ENCODE measurements at places on chromosomes 12 and 14. TPM values are rescaled to one million over a fixed set of nuclear protein-coding genes. Genes with fewer than 3 reads are reported as not detected.

GRCh38 chr12:121806009-121806545 lies 2.3 kb downstream of the SETD1B start:
- DNase-seq, result no peak

FGD6 gene
- 16.9 TPM for total RNA-seq

GRCh38 chr12:22029991-22030390 lies 16.0 kb upstream of the CMAS start:
- no peak for DNase-seq

DNA sequence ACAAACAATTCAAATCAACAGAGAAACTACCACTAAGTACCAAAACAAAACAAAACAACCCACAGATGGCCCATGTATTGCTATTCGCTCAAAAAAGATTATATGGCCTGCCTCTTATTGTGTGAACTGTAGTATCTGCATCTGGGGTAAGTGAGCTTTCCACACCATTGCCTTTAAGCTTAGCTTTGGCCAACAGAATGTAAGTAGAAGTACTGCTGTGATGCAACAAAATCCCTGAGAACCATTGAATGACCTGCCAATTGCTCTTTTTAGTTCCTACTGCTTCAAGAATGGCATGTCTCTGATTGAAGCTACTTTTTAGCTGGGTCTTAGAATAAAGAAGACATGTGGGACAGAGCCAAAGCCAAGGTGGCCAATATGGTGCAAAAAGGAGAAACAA lies 32.5 kb downstream of the PPFIA2 start:
- DNase-seq, result no peak

- no peak for DNase-seq
Observed at GRCh38 chr12:106831699-106832098, 57.2 kb downstream of the RIC8B start.

ERP27 gene
- total RNA-seq, result 0.31 TPM

DNA sequence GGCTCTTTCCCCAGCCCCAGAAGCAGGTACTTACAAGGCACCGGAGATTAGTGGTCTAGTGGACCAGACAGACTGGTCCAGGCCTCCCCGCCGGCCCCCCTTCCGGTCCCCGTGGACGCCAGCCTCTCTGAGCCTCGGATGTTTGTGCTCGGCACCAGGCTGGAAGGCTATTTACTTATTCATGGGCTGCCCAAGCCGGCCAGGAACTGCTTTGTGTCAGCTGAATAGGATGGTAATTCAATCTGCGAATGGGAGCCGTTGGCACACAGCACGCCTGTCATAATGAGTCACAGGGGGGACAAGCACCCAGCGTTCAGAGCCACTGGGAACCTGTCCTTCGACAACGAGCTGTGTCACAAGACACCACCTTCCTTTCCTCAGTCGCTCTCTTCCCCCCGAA lies 82.3 kb downstream of the RIMBP2 start:
- DNase-seq, result no peak

- DNase-seq, result no peak
Observed at GRCh38 chr14:30990770-30991169, 34.7 kb upstream of the AP4S1 start.

- no peak for DNase-seq
Observed at GRCh38 chr14:95123891-95124579, 33.3 kb downstream of the DICER1 start.

ST8SIA1 gene
- total RNA-seq, result 3.3 TPM

DNA sequence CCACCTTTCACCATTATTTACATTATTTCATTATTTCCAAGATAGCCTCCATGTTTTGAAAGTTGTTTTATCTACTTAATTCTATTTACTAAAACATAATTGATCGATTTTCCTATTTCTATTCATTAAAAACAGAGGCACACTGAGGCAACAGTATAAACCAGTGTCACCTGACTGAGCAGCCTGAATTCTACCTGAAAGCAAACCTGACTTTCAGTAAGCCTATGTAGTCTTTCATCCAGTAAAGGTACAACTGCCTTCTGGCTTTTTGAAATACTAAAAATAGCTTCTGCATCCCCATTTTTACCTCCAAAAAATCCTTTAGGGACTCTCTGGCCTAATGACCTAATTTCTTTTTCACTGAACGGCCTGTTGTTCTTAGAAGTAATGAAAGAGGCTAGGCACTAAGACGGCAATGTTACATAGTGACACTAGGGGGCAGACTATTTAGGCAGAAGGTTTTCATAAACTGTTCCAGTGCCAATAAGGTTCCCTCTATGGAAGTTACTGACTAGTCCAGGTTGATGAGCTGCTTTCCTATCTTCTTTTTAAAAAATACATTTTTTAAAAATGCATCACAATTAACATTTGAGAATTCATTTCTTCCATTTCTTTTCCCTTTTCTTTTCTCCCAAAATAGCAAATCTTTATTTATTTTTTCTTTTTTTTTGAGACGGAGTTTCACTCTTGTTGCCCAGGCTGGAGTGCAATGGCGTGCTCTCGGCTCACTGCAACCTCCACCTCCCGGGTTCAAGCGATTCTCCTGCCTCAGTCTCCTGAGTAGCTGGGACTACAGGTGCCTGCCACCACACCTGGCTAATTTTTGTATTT lies 17.5 kb downstream of the ANAPC5 start:
- DNase-seq, result no peak

DNA sequence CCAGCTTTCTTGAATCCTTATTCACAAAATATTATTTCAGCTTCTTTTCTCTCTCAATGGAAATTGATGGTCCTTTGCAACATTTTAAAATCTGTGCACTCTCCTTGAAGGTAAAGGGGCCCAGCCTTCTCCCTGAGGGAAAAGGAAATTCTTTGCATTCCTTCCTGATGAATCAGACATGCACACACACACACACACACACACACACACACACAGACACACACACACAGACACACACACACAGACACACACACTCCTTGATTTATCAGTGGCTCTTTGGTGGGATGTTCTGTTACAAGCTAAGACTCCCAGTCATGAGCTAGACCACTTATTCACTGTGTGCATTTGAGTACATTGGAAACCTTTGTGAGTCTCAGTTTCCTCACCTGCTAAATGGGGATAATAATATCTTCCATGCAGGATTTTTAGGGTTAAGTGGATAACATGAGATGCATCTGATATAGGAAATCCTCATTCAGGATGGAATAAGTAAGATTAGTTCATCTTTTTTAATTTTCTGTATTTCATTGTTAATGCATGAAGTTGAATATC lies 45.1 kb upstream of the HMGA2 start:
- no peak for DNase-seq

GRCh38 chr14:99174770-99175319 lies 97.2 kb downstream of the BCL11B start:
- no peak for DNase-seq

HOTAIR gene
- total RNA-seq, result not detected

KCNMB4 gene
- 3.2 TPM for total RNA-seq

PSMC6 gene
- 60.1 TPM for total RNA-seq

DNA sequence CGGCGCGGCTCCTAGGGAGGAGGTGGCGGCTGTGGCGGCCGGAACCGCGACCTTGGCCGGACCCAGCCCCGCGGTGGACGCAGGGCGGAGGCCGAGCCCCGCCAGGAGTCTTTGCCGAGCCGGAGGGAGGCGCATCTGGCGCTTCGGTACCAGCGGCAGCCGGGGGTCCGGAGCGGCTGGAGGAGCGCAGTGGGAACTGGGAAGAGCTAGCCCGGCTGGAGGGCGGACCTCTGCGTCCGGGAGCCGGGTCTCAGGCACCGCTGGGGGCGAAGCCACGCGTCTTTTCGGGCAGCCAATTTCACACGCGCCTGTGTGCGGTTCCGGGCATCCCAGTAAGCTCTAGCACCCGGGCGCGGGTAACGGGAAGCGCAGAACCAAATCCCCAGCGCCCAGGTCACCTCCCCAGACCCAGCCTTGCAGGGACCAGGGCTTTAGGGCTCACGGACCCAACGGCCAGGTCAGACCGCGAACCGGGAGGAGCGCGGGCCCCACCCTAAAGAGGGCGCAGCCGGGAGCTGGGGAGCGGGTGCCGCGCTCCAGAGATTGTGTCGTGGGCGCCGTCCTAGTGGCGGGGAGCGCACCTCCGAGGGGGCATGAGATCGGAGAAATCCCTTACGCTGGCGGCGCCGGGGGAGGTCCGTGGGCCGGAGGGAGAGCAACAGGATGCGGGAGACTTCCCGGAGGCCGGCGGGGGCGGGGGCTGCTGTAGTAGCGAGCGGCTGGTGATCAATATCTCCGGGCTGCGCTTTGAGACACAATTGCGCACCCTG lies 89.4 kb downstream of the GALNT8 start:
- no peak for DNase-seq

ZDHHC22 gene
- not detected for total RNA-seq

GRCh38 chr12:94677778-94678177 lies 27.4 kb upstream of the TMCC3 start:
- no peak for DNase-seq

GRCh38 chr12:85626001-85626783 lies 210.0 kb downstream of the RASSF9 start:
- DNase-seq, result no peak

DNA sequence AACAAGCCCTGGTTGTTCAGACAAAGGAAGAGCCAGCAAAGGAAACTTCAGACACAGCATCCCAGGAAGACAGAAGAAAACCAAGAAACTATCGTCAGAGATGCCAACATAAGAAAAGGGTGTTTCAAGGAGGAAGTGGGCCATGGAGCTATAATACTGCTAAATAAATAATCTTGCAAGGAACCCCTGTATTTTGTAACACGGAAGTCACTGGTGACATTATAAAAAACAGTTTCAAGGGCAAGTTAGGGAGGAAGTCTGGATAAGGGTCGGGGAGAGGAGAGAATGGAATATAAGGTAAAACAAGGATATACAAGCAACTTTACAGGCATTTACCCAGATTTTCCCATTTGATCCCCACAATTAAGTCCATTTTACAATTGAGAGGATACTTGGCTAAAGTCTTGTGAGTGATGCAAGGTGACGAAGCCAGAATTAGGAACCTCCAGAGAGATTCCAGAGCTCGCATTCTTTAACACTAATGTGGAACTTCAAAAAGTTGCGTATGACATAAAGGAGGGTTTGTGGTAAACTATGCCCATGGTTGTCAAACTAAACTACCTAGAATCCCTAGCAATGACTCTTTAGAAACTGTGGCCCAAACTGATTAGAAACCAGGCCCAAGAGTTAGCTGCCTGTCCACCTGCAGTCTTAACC lies 46.4 kb downstream of the PPM1H start:
- DNase-seq, result no peak

- no peak for DNase-seq
Observed at GRCh38 chr14:32166029-32166428, 35.8 kb upstream of the RNU6-7 start.

DNA sequence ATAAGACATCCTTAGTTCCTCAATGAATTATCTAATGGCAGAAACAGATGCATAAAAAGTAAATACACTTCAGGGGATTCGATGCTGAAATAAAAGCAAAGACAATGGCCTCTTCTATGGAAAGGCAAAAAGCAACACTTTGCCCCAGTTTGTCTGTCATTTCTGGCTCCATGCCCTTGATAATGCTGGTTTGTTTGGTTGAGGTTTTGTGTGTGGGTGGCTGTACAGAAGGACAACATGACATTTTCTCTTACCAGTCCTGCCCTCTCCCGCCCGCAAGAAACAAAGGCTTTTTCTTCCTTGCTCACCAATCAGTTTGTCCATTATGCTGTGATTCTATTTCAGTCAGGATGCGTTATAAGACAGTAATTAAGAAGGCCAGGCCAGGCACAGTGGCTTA lies 18.1 kb upstream of the WDR89 start:
- DNase-seq, result no peak

TMTC2 gene
- 3.2 TPM for total RNA-seq

DNA sequence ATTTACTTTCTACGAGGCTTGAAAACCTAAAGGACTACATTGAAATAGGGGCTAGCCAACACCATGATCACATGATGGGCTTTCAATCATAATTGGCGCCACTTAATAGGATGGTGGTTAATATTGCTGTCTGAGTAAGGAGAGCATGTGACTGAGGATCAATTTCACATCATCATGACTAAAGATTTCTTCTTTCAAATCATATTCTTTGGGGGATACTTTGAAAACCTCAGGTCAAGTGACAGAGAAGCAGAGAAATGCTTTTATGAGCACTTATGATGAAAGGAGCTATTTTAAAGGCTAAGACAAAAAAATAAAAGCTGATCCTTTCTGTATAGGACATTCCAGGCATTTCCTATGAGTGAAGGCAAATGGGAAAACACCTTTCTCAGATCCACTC lies 42.9 kb upstream of the KRAS start:
- DNase-seq, result no peak

TSPAN9 gene
- 103 TPM for total RNA-seq

SIX1 gene
- total RNA-seq, result not detected

GRCh38 chr12:108955225-108955835 lies 65.5 kb downstream of the SVOP start:
- no peak for DNase-seq

ACVRL1 gene
- total RNA-seq, result 57.5 TPM

DNA sequence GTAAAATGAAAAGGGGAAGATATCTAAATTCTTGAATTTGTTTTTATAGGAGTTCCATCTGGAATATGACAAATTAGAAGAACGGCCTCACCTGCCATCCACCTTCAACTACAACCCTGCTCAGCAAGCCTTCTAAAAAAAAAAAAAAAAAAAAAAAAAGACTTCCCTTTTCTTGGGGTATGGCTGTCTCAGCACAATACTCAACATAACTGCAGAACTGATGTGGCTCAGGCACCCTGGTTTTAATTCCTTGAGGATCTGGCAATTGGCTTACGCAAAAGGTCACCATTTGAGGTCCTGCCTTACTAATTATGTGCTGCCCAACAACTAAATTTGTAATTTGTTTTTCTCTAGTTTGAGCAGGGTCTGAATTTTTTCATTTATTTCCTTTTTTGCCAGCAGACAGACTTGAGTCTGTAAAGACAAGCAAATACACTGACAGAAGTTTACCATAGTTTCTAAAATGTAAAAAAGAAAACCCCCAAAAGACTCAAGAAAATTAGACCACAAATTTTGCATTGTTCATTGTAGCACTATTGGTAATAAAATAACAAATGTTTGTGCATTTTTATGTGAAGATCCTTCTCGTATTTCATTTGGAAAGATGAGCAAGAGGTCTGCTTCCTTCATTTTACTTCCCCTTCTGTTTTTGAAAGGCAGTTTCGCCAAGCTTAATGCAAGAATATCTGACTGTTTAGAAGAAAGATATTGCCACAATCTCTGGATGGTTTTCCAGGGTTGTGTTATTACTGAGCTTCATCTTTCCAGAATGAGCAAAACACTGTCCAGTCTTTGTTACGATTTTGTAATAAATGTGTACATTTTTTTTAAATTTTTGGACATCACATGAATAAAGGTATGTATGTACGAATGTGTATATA lies 12.1 kb upstream of the KCNMB4 start:
- no peak for DNase-seq
